Activated naive CD4-positive, alpha-beta T cell treated with anti-CD3 and anti-CD28 coated beads, Interleukin-2, amount 10 ng/mL, durations not matched to agents 7 days and 5 days (primary cell): ENCODE measurements at places on chromosomes 16 and 17.

DNA sequence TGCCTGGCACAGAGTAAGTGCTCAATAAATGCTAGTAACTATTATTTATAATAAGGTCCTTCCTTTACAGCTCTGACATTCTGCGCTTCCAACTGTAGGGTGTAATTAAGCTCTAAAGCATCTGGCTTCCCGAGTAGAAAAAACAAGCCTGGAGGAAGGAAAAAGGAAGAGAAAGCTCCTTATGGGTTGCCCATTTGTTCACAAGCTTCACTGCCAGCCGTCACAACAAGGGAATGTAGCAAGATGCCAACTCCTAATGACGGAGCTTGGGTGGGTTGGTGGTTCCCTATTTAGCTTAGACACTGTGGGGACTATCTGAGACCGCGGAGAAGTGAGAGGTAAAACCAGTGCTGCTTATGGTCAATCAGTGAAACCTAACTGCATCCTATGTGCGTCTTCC, 7.3 kb upstream of the RPRML start:
- H3K27me3 ChIP-seq, result peaks cover 51% of the 10 kb centered on the region
- DNase-seq, result no peak
- H3K36me3 ChIP-seq, result no peaks in the 10 kb centered on the region
- peak overlapping the region; percentile 45 for H3K27ac ChIP-seq

DNA sequence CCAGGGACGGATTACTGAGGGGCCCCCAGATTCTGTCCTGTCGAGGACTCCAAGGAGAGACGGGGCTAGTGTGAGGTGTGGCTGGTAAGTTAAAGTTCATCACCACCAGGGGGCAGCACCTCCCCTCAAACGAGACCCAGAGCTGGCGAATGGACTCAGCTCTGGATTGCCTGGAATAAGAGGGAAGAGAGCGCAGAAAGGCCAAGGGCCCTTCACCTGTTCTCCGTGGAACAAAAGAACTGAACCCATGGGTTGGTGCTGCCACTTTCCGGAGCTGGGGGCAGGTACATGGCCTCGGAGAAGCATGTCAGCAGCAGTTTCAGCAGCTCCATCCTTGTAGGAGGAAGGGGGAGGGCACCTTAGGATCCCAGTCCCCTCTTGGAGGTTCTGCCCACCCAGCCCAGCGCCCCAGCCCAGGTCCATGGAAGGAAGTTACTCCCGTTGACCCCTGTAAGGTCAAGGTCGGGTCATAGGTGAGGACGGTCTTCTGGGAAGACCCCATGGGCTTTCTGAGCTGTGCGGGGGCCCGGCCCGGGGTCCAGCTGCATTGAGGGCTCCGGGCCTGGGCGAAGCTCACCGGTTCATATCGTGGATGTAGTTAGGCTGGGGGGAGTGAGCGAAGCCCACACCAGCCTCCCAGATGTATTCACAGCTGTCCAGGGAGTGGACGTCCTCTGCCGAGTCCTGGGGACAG, 10.8 kb downstream of the HID1 start:
- DNase-seq, result peak; percentile 89
- H3K4me3 ChIP-seq, result no peak overlapping the region
- no peak overlapping the region for H3K27ac ChIP-seq
- no peaks in the 10 kb centered on the region for H3K36me3 ChIP-seq
- H3K4me1 ChIP-seq, result peaks cover 9% of the 10 kb centered on the region

GRCh38 chr16:78900966-78901365, 699.6 kb downstream of the MAF start:
- H3K4me3 ChIP-seq, result no peak overlapping the region
- no peaks in the 10 kb centered on the region for H3K27me3 ChIP-seq
- H3K27ac ChIP-seq, result no peak overlapping the region
- no peaks in the 10 kb centered on the region for H3K36me3 ChIP-seq

GRCh38 chr17:75338335-75338734, 49.1 kb upstream of the SLC25A19 start:
- peaks cover 19% of the 10 kb centered on the region for H3K36me3 ChIP-seq
- no peak for DNase-seq
- peak overlapping the region; percentile 59 for H3K4me3 ChIP-seq
- peak overlapping the region; percentile 90 for H3K27ac ChIP-seq
- H3K27me3 ChIP-seq, result no peaks in the 10 kb centered on the region

GRCh38 chr17:1871756-1872155, 42.0 kb downstream of the RPA1 start:
- H3K27ac ChIP-seq, result peak overlapping the region; percentile 95
- DNase-seq, result peak; percentile 60
- H3K4me3 ChIP-seq, result peak overlapping the region; percentile 65

DNA sequence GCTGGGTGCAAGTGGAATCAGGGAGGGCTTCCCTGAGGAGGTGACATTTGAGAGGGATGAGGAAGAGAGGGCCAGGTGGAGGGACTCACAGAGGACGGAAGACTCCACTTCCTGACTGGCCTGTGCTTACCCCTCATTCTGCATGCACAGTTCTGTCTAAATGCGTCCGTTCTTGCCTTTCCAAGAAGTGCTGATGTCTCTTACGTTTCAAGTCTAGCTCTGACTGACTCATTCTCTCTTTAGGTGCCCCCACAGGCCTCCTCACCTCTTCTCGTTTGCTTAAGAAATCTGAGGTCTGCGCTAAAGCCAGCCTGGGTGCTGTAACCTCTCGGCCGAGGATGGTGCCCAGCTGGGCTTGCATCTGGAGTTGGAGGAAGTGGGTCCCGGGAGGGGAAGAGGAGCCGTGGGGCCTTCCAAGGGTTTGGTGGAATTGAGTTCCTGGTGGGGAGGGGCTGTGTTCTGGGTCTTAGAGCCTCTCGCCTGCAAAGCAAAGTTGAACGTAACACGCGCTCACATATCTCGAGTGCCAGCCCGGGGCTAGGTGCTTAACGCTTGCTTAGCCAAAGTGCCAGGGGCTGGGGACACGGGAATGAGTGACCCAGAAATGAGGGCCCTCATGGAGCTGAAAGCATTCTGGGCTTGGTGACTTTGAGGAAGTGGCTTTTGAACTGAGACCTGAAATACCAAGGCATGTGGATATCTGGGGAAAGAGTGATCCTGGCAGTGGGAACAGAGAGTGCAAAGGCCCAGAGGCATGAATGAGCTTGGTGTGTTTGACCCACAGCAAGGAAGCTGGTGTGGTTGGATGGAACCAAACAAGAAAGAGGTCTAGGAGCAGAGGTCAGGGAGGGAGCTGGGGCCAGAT, 4.8 kb downstream of the IL4R start:
- H3K27ac ChIP-seq, result peak overlapping the region; percentile 95
- no peaks in the 10 kb centered on the region for H3K27me3 ChIP-seq
- peaks cover 79% of the 10 kb centered on the region for H3K36me3 ChIP-seq
- H3K4me1 ChIP-seq, result peaks cover 72% of the 10 kb centered on the region

GRCh38 chr17:2251098-2251497, 52.5 kb downstream of the SMG6 start:
- no peaks in the 10 kb centered on the region for H3K27me3 ChIP-seq
- no peak overlapping the region for H3K4me3 ChIP-seq
- H3K36me3 ChIP-seq, result peaks cover 72% of the 10 kb centered on the region
- peak overlapping the region; percentile 83 for H3K27ac ChIP-seq
- peaks cover 90% of the 10 kb centered on the region for H3K4me1 ChIP-seq

GRCh38 chr17:72588961-72589360, 468.1 kb downstream of the SOX9 start:
- no peak for DNase-seq
- no peak overlapping the region for H3K4me3 ChIP-seq
- H3K27ac ChIP-seq, result peak overlapping the region; percentile 79
- peaks cover 61% of the 10 kb centered on the region for H3K27me3 ChIP-seq

- no peak overlapping the region for H3K4me3 ChIP-seq
- no peak overlapping the region for H3K27ac ChIP-seq
- peaks cover 10% of the 10 kb centered on the region for H3K27me3 ChIP-seq
- no peaks in the 10 kb centered on the region for H3K36me3 ChIP-seq
Measured at GRCh38 chr17:79073706-79074088, 927 bp upstream of the ENGASE start.

DNA sequence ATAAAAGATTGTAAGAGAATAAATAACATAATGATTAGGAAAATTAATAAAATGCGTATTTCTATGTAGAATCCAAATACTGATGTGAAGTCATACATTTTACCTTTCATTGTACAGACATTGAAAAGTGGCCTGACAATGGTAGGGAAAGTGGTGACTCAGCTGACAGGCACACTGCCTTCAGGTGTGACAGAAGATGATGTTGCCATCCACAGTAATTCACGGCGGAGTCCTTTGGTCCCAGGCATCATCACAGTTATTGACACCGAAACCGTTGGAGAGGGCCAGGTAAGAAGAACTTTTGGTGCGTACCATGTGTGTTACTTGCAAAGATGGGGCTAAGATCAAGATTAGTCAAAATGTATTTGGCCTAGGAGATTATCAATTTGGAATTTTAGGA, 232.8 kb downstream of the BCAS3 start:
- no peak for DNase-seq
- no peaks in the 10 kb centered on the region for H3K36me3 ChIP-seq
- no peaks in the 10 kb centered on the region for H3K4me1 ChIP-seq
- H3K4me3 ChIP-seq, result no peak overlapping the region
- H3K27ac ChIP-seq, result no peak overlapping the region
- H3K27me3 ChIP-seq, result no peaks in the 10 kb centered on the region

- peak overlapping the region; percentile 51 for H3K4me3 ChIP-seq
- H3K27ac ChIP-seq, result peak overlapping the region; percentile 91
- H3K27me3 ChIP-seq, result peaks cover 4% of the 10 kb centered on the region
- peaks cover 93% of the 10 kb centered on the region for H3K4me1 ChIP-seq
- H3K36me3 ChIP-seq, result peaks cover 8% of the 10 kb centered on the region
Measured at GRCh38 chr16:66524601-66525164, 25.2 kb downstream of the TK2 start.

DNA sequence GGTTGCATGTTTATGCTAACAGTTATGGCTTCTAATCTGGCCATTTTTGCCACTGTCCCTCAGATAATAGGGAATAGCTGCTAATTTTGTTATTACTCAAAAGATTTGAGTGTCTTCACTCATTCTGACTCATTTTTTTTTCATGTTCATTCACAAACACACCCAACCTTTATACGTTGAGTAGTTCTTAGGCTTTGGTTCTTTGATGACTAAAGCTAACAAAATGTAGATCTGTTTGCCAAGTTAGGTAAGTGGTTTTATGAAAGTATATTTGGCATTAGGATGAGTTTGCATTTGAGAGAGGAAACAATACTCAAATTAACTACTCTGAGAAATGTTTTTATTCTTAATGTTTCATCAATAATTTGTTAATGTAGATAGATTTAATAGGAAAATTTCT, 3.6 kb downstream of the MAP2K4 start:
- H3K4me1 ChIP-seq, result peaks cover 42% of the 10 kb centered on the region
- DNase-seq, result no peak
- H3K27me3 ChIP-seq, result peaks cover 5% of the 10 kb centered on the region
- H3K27ac ChIP-seq, result no peak overlapping the region
- peaks cover 15% of the 10 kb centered on the region for H3K36me3 ChIP-seq
- no peak overlapping the region for H3K4me3 ChIP-seq

GRCh38 chr17:30238387-30239088, 3.0 kb upstream of the SLC6A4 start:
- no peaks in the 10 kb centered on the region for H3K36me3 ChIP-seq
- peaks cover 76% of the 10 kb centered on the region for H3K27me3 ChIP-seq
- DNase-seq, result no peak
- H3K4me3 ChIP-seq, result no peak overlapping the region

DNA sequence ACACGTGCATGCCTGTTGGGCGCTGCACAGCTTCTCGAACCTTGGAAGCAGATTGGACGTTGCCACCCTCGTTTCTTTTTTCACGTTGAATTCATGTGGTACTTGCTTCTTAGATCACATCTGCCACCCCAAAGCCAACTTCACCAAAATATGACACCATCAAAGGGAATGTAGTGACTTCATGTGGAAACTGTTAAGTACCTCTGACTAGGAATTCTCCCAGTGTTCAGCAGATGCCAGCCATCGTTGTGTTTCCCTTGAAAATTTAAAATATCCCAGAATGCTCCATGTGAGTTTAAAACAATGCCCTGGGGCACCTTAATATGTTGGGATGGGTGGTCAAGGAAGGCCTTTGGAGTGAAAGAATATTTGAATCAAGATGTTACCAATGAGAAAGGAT, 22.6 kb upstream of the FAM20A start:
- no peak for DNase-seq
- H3K27me3 ChIP-seq, result peaks cover 9% of the 10 kb centered on the region
- no peaks in the 10 kb centered on the region for H3K36me3 ChIP-seq
- no peak overlapping the region for H3K4me3 ChIP-seq
- no peak overlapping the region for H3K27ac ChIP-seq
- H3K4me1 ChIP-seq, result no peaks in the 10 kb centered on the region

- H3K27me3 ChIP-seq, result peaks cover 84% of the 10 kb centered on the region
- peak overlapping the region; percentile 81 for H3K4me3 ChIP-seq
- peak; percentile 88 for DNase-seq
- peaks cover 33% of the 10 kb centered on the region for H3K4me1 ChIP-seq
Measured at GRCh38 chr17:74981979-74982662, 5.3 kb upstream of the CDR2L start.

GRCh38 chr16:64238571-64238970, 883.3 kb downstream of the CDH11 start:
- H3K27ac ChIP-seq, result no peak overlapping the region
- H3K27me3 ChIP-seq, result no peaks in the 10 kb centered on the region
- no peaks in the 10 kb centered on the region for H3K36me3 ChIP-seq
- H3K4me3 ChIP-seq, result no peak overlapping the region
- H3K4me1 ChIP-seq, result no peaks in the 10 kb centered on the region

- H3K27ac ChIP-seq, result peak overlapping the region; percentile 76
- H3K27me3 ChIP-seq, result no peaks in the 10 kb centered on the region
- no peak for DNase-seq
- no peak overlapping the region for H3K4me3 ChIP-seq
- peaks cover 39% of the 10 kb centered on the region for H3K36me3 ChIP-seq
Measured at GRCh38 chr17:7318121-7318860, 3.1 kb upstream of the GPS2 start.

DNA sequence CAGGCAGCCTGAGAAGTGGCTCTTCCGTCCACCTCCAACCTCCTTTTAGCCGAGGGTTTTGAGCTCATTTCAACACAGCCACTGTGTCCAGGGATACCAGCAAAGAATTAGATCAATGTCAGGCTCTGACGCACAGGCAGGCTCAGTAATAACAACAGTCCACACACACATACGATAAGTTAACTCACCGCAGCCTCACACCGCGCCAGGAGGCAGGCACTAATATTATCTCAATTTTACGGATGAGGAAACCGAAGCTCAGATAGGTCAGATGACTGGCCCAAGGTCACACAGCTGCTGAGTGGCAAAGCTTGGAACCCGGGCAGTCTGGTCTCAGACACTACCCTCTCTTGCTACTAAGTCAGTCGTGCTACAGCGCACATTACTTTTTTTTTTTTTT, 22.9 kb downstream of the ABR start:
- no peaks in the 10 kb centered on the region for H3K27me3 ChIP-seq
- no peaks in the 10 kb centered on the region for H3K4me1 ChIP-seq
- no peaks in the 10 kb centered on the region for H3K36me3 ChIP-seq
- H3K27ac ChIP-seq, result no peak overlapping the region
- no peak overlapping the region for H3K4me3 ChIP-seq

DNA sequence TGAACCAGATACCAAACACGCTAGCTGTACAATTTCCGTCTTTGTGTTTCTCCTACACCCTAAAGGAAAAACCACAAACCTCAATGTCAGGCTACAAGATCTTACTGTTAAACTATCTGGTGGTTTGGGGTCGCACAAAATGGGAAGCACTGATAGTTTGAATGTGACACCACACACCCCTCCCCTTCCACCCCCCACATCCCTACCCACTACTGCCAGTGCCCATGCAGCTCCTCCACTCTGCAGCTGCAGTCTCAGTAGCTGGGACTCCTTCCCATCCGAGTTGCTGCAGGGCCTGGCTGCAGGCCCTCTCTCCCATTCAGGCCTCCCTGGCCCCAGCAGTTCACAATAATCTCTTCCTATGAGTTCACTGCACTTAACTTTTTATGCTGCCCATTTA, 18.4 kb downstream of the TRAP1 start:
- H3K4me3 ChIP-seq, result no peak overlapping the region
- no peak for DNase-seq
- peaks cover 3% of the 10 kb centered on the region for H3K36me3 ChIP-seq
